Stimulated activated memory B cell treated with anti-CD40 and anti-IgM and Interleukin-4, amounts not matched to agents 10 μg/mL and 1 μg/mL and 100 μg/mL, for 72 hours (primary cell): ENCODE measurements at places on chromosomes 11 and 22.

DNA sequence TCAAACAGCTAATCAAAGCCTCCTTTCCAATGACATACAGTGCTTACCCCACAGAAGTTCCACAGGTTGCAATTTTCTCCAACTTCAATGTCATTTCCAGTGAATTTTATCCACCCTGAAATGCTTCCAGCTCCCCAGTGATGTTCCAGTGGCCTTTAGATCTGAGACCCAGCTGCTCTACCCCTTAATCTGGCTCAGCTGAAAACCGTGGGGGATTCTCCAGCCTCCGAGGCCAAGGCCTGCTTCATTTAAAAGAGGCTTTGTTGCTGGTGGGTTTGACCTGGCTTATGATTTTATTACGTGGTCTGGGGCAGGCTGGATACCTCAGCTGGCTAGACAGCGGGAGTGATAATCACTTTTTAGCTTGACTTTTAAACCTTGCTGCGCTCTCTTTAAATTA lies 10.9 kb downstream of the HEPHL1 start:
- no peak for ATAC-seq

GRCh38 chr22:24289114-24289513 lies 18.5 kb downstream of the SPECC1L start:
- no peak for ATAC-seq

DNA sequence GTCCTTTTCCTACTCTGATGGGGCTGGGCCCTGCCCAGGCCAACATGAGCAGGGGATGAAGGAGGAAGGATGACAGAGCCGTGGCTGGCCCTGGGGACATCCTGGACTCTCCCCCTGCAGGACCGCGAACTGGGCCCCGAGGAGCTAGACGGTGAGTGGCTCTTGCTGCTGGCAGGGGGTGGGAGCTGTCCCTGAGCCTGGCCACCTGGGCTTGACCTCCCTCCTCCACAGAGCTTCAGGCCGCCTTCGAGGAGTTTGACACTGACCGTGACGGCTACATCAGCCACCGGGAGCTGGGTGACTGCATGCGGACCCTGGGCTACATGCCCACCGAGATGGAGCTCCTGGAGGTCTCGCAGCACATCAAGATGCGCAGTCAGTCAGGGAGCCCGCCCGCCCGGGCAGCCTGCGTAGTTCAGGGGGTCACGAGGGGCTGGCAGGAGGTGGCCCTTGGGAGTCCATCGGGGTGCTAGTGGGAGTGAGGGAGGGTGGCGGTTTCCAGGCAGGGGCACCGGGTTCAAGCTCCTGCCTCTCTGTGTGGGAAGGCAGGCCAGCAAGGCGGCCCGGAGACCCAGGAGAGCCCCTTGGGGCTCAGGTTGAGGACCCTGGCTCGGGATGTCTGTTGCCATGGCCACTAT lies 1.0 kb downstream of the CABP4 start:
- ATAC-seq, result no peak

- no peak for ATAC-seq
These were observed 8.6 kb downstream of the CDC42BPG start for GRCh38 chr11:64835616-64836447.

GRCh38 chr11:99368583-99368982 lies 347.8 kb downstream of the CNTN5 start:
- ATAC-seq, result no peak

DNA sequence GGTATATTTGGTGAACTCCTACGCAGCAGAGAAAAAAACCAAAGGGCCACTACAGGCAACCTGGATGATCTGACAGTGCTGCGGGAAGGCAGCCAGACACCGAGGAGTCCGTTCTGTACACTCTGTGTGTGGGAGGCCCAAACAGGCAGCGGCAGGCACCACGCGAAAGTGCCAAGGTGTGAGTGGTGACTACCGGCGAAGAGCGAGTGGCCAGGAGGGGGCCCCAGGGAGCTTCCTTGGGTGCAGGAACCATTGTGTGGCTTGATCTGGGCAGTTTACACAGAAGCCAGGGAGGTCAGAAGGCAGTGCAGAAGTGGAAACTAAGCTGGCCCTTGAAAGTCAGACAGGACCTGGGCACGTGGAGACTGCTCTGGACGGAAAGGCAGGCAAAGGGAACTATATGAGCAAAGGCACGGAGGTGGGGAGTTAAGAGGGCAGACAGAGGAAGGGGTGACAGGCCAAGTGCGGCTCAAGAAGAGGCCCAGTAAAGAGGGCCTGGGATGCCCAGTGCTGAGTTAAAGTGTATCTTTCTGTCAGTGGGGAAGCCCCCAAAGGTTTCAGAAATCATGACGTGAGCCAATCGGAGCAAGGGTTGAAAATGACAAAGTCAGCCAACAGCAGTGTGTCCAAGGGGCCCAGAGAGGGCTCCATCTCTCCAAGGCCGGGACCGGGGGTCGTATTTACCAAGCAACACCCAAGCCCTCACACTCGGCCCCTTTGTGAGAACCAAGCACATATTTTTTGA lies 10.6 kb downstream of the TMEM184B start:
- peak; percentile 71 for ATAC-seq

- ATAC-seq, result peak; percentile 57
These were observed 10.1 kb downstream of the STIM1 start for GRCh38 chr11:3865388-3866193.

DNA sequence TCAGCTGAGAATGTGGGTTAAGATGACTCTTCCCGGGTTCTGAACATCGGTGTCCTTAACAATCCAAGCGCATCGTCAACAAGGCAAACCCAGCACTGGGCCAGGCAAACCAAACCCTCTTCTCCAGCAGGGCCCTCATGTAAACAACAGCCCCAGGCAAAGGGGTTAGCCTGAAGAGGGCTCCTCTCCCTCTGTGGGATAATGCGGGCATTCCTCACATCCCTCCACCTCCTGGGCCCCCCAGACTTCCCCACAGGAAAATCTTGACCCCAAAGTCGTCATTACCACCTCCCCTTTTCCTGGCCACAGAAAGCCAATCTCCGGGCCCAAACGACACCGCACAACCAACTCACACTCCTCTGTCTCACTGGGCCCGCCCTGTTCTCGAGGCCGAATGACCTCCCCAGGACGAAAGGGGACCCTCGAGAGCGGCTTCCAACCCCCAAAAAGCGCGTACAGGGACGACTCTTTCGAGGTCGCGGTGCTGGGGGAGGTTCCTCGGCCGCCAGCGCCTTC lies 566 bp downstream of the DDB1 start:
- no peak for ATAC-seq

- no peak for ATAC-seq
These were observed 4.2 kb upstream of the TMEM135 start for GRCh38 chr11:87033561-87033960.

GRCh38 chr11:38208951-38209350 lies 1610.9 kb upstream of the RAG2 start:
- no peak for ATAC-seq

DNA sequence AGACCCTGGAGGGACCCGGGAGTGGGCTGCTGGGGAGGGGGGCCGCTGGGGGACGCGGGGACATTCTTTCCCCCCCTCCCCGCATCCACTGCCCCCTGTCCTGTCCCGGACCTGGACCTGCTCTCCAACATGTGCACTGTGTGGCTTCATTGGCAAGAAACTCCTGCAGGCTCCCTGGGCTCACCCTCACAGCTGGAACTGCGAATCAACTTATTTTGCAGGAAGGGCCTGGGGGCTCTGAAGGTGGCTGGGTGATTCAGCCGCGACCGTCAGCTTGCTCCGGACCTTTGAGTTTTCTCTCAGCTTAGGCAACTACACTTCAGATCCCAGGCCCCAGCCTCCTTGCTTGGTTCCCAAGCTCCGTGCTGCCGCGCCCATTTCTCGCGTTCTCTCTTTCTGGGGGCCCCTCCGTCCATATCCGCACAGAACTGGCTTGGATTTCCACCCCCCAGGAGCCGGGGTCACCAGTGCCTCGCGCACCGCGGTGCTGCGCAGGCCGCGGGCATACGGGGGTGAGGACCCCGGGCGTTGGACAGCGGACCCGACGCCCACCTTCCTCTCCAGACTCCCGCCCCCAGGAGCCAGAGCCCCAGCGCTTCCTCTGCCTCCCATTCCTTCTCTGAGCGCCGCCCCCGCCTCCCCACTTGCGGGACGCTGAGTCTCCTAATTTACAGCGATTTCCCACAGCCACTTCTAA lies 471 bp upstream of the AHNAK start:
- ATAC-seq, result peak; percentile 1

- no peak for ATAC-seq
These were observed 77.3 kb downstream of the COMMD9 start for GRCh38 chr11:36211761-36212430.

DNA sequence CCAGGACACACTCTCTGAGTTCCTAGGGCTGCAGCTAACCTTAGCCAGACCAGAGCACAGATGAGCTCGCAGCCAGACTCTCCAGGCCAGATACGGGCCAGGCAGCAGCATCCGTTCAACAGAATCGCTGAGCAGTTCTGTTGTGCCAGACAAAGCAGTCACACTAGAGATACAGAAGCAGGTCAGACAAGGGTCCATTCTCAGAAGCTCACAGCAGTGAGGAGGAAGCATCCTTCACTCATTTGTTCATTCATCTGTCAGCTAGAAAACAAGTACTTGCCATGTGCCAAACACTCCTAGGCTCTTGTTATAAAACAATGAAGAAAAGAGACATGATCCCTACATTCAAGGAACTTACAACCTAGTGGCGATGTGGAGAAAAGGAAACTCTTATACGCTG lies 2.6 kb downstream of the LMO2 start:
- ATAC-seq, result no peak

- no peak for ATAC-seq
These were observed 38.3 kb downstream of the PTPRJ start for GRCh38 chr11:48018528-48019216.

- peak; percentile 53 for ATAC-seq
These were observed 273.3 kb downstream of the BUD13 start for GRCh38 chr11:116499396-116500003.

GRCh38 chr11:60769273-60769672 lies 12.6 kb downstream of the MS4A15 start:
- ATAC-seq, result no peak

DNA sequence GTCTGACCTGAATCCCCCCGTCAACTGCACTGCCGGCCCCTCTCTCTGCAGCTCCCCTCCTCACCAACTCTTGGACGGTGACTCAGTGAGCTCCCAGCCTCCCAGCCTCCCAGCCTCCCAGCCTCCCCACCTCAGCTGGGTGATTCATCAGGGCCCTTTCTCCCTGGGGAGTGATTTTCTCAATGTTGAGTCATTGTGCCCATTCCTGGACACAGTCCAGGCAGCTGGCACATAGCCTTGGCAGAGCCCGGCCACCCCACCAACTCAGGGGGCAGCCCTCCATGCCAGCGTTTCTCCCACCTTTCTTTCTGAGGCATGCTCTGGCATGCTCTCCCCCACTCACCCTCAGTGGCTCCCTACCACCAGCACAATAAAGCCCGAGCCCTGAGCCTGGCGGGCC lies 30.7 kb downstream of the PDE2A start:
- ATAC-seq, result no peak

- ATAC-seq, result no peak
These were observed 7.6 kb upstream of the CDC42EP1 start for GRCh38 chr22:37552524-37553163.

GRCh38 chr11:14240221-14240620 lies 118.8 kb downstream of the RRAS2 start:
- no peak for ATAC-seq

DNA sequence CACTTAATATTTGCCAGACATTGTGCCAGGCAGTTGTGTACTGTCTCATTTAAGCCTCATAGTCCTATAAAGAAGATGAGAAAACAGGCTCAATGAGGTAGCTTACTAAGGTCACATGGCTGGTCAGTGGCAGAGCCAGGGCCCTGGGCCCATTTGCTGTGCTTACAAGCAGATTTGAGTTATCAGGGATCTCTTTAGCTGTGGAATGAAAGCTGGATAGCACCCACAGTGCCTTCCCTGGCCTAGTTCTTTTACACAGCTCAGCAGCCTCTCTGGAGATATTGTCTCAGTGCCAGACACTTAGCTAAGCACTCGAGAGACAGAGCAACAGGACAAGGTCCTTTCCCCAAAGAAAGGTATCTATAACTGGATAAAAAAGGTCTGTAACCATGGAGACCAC lies 6.1 kb downstream of the TMEM86A start:
- no peak for ATAC-seq

- ATAC-seq, result no peak
These were observed 65.1 kb downstream of the CLMP start for GRCh38 chr11:123129920-123130319.

GRCh38 chr22:25849522-25849921 lies 107.5 kb downstream of the MYO18B start:
- ATAC-seq, result no peak

DNA sequence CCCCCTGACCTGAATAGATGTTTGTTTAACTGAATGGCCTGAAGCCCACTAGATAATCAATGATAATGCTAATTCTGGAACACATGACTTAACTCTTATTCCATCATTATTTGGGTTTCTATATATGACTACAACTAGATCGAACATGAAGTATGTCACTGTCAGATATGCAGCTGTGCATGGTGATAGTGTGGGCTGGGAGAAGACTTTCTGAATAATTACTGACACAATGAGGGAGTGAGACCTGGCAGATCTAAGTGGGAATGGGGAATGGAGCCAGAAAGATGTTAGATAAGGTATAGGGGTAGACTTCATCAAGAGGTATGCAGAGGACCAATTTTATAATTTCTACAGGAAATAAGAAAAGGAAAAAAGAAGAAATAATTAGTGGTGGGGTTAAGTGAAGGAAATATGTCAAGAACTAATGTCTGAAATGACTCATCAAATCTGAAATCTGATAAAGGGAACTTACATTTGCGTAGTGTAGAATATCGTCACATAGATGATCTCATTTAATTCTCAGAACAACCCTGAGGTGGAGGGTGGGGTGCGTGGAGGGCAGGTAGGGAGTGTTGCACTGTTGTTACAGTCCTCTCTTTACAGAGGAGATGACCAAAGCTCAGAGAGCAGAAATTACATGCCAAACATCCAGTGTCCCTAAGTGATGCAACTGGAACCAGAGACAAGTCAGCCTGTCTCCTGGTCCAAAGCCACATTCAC lies 68.2 kb upstream of the EED start:
- peak; percentile 83 for ATAC-seq

DNA sequence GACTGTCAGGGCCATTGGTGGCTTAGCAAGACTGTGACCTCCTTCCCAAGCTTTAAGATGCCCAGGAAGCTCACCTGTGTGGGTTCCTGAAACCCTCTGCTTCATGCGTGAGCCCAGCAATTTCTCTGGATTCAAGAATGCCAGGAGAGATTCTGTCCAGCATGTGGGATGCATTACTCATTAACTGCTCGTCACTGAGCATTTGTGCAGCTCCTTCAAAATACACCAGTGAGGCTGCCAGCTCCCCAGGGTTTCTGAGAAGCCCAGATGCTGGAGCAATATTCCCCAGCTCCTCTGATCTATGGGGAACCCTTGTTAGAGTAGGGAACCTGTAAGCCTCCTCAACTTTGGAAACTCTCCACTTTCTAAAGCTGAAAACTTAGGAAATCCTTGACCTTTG lies 126.5 kb downstream of the CHST1 start:
- no peak for ATAC-seq

GRCh38 chr11:114796954-114797721 lies 118.8 kb downstream of the NXPE2 start:
- no peak for ATAC-seq

GRCh38 chr11:9528573-9529333 lies 44.7 kb upstream of the WEE1 start:
- ATAC-seq, result no peak

GRCh38 chr11:120750647-120751549 lies 239.3 kb downstream of the GRIK4 start:
- ATAC-seq, result no peak
